Hypothalamus (tissue), 51 donors: ENCODE measurements at places on chromosomes 3 and 15.

- no peak for DNase-seq
Observed at GRCh38 chr3:23879485-23879884, 37.3 kb downstream of the NKIRAS1 start.

- no peak for DNase-seq
Observed at GRCh38 chr3:14225421-14225820, 46.8 kb downstream of the LSM3 start.

GRCh38 chr3:188937389-188937788 lies 234.4 kb upstream of the TPRG1 start:
- DNase-seq: no peak

DNA sequence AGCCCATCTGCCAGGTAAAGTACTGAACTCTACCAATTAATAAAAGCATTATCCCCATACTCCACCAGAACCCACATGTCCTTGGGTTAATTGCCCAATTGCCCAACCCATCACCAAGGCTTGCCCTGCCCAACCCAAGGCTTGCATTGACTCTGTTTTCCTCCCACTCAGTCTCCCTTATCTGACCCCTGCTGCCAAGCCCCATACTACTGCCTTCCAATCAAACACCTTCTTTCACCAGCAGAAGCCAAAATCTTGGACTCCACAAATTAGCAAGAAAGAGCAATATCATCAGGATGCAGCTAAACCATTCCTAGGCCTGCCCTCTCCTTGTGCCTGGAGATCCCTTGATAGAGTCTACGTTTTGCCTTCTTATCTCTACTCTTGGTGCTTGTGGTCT lies 602.9 kb downstream of the NTRK3 start:
- DNase-seq: no peak

- DNase-seq: no peak
Observed at GRCh38 chr3:190024912-190025311, 95.8 kb downstream of the P3H2 start.

- DNase-seq: no peak
Observed at GRCh38 chr3:14113965-14114635, 10.6 kb downstream of the CHCHD4 start.

GRCh38 chr3:126390201-126390600 lies 4.5 kb upstream of the CFAP100 start:
- DNase-seq: no peak

DNA sequence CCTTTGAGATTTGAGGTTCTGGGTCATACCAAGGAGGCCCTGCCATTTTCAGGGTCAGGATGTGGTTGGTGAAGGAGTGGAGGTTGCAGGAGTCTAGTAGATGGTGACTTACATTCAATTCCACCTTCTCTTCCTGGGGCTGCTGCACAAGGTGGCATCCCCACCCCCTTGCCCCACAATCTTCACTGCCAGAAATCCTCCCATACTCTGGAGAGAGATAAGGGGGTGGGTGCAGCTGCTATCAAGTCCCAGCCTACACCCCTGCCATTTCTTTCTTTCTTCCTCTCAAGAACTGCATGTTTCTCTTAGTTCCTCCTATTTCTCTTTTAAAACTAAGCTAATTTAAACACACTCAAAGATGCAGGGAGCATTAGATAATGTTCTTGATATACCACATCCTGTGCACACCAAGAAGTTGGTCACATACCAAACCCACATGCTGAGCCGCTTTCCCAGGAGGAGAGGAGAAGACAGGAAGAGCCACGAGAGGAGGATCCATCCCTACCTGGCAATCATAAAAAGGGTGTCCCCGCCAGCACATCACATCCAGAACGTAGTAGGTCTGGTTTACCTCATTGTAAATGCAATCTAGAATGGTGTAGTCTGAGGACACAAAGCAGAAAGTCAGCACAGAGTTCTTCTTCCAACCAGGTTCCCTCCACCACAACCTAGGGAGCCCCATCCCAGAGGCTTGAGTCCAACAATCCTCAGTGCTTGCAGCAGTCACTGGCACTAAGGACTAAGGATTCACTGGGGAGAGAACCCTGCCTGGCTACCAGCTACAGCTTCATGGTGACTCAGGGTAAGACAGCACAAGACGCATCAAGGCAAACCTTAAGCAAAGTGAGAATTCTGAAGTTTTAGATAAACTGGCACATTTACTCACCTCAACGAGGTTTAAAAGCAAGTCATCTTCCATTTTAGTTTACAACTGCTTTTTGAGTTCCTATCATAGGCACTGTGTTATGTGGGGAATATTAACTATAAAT lies 18.5 kb downstream of the SNUPN start:
- no peak for DNase-seq

- no peak for DNase-seq
Observed at GRCh38 chr3:179921500-179921899, 115.2 kb downstream of the PEX5L start.

- DNase-seq: no peak
Observed at GRCh38 chr3:18438586-18438985, 13.4 kb upstream of the SATB1 start.

DNA sequence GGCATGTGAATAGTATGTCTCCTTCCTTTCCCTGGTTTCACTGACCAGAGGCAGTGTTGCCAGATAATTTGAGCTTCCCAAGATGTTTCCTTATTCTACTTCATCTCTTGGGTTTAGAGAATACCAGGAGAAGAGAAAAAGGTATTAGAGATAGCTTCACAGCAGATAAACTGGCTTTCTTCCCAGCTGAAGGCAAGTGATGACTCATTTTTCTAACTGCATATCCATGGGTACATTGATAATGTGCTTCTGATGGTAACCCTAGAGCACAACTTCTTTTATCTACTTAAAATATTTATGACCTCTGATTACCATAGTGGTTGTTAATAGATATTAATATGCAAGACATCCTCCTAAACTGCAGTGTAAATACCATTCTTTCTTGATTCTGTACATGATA lies 34.6 kb upstream of the CMTM8 start:
- DNase-seq: no peak

- DNase-seq: no peak
Observed at GRCh38 chr15:45855210-45855906, 220.5 kb downstream of the SQOR start.

DNA sequence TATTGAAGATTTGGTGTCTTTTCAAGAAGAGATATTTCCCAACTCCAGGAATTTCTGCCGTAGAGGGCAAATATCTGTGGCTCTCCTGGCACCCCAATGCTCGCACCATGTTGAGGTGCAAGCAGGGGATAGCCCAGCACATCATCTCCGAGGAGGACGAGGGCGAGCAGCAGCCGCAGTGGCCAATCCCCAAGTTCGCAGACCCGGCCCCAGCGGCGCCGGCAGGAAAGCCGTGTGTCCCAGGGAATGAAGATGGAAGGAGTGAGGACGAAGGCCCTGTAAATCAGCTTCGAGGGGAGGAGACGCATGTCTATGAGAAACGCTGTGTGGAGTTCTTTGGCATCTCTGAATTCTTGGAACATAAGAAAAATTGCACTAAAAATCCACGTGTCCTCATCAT lies 213.4 kb upstream of the UBE2E2 start:
- no peak for DNase-seq
